ENCODE measurements at places on chromosomes 5 and 9.

- DNase-seq: no peak
These were observed 4.7 kb downstream of the BTNL9 start for GRCh38 chr5:181044662-181045305.

GRCh38 chr5:28165096-28165495 lies 1126.7 kb upstream of the CDH9 start:
- no peak for DNase-seq

- no peak for DNase-seq
These were observed 75.4 kb downstream of the RASEF start for GRCh38 chr9:82987370-82988189.

GRCh38 chr9:26054600-26055520 lies 376.6 kb upstream of the TUSC1 start:
- DNase-seq: no peak

GRCh38 chr9:18396102-18396728 lies 77.7 kb upstream of the ADAMTSL1 start:
- DNase-seq: no peak

- peak; percentile 50 for DNase-seq
These were observed 1.7 kb downstream of the PRDM6 start for GRCh38 chr5:123090661-123091297.

DNA sequence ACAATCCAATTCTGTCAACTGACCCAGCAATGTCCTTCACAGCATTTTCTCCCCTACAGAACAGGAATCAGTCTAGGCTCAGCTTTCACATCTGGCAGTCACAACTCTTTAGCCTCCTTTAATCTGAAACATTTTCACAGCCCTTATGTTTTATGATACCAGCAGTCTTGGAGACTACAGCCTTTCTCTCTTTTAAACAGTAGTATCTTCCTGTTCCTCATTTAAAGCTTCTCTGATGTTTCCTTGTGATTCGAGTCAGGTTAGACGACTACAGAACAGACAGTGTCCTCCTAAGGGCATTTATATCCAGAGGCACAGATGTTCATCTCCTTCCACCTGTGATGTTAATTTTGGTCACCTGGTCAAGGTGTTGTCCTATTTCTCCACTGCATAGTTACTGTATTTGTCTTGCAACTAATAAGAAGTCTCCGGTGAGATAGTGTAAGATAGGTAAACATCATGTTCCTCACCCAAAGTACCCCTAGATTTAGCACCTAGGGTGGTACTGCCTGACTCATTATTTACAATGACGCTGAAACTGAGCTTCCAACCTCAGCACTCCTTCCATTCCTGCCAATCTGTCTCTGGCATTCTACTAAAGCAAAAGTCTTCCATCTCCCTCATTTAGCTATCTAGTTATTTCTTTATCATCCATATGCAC lies 20.7 kb downstream of the TTC39B start:
- no peak for DNase-seq

DNA sequence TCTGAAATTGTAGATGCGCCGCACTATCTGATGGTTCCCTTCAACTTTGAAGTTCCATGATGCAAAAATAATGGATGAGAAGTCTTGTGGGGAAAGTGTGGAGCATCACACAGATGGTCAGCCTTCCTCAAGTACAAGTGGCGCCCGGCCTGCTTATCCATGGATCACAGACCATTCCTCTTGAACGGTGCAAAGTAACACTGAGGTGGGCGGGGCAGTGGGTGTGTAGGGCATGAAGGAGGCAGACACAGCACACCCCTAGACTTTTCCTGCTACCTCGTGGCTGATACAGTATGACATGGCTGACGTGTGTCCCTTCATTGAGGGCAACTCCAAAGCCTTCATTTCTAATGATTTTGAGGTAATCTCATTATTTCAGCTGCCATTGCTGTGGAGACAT lies 2.5 kb upstream of the GNG10 start:
- no peak for DNase-seq

DNA sequence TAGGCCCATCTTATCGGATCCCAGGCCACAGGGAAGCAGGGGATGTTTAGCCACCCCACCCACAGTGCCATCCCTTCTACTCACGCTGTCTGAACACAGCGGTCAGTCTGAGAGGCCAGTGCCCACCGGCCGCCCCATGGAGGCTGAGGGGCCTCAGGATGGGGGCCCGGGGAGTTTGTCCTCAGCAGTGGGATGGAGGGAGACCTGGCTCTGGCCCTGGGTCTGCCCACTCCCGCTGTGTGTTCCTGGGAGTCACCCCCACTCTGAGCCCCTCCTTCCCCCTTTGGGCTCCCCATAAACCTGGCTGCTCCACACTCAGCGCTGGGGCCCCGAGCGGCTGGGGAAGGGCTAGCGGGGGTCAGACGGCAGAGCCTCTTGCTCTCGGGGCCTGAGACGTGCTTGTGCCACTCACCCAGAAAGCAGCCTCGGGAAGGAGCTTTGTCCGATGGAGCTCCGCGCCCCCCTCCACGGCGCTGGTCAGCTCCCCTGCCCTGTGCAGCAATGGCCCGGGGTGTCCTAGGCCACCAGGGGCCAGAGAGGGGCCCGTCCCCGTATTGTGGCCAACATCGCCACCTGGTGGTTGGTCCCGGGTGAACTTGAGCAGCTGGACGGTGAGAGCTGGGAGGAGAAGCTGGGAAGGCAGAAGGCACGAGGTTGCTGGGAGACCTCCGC lies 10.9 kb upstream of the LAMC3 start:
- DNase-seq: peak; percentile 99

DNA sequence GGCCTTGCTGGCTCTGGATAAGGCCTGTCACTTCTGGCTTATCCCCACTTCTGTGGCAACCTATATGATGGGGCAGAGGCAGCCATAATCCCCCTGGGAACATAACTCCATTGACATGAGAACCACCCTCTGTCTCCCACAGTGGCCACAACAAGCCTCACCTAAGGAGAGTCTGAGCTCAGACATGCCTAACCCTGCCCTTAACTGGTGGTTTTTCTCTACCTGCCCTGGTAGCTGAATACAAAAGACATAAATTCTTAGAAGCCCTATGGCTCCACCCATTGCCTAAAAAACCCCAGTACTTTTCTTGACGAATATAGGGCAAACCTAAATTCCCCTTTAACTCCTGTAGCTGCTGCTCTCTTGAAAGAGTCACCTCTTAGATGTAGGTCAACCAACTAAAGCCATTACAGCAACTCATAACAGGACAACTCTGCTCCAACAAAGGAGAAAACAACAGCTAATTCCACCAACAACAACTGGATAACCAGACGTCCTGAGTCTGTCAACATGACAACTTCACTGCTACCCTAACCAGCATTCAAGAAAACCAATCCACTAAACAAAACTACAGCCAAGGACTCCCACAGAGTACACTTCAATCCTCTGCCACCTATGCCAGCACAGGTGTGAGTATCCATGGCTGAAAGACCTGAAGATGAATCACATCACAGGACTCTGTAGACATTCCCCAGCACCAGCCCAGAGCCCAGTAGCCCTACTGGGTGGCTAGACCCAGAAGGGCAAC lies 427.7 kb downstream of the PRELID2 start:
- no peak for DNase-seq

GRCh38 chr5:132821350-132821749 lies 8.2 kb downstream of the SOWAHA start:
- no peak for DNase-seq

- no peak for DNase-seq
These were observed 65.2 kb upstream of the ADRA1B start for GRCh38 chr5:159851053-159851452.

DNA sequence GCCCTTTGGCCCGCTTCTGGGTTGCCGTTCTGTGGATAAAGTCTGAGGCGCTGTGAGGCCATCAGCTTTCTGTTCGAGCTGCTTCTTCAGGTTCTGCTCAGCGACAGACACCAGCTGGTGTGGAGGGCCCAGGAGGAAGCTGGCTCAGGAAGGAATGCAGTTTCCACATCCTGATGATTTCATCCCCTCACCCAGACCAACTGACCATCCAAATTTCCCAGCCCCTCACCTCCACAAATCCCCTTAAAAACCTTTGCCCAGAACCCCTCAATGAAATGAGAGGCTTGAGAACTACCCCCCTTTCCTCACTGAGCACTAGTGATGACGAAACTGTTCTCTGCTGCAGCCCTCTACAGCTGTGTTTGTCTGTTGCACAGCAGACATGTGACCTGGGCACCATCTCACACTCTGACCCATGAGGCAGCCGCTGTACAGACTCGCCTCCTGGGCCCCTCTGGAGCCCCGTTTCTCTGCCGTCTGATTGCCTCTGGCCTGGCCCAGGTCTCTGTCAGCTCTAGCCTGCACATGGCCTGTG lies 45.4 kb downstream of the SPATA31C2 start:
- no peak for DNase-seq

DNA sequence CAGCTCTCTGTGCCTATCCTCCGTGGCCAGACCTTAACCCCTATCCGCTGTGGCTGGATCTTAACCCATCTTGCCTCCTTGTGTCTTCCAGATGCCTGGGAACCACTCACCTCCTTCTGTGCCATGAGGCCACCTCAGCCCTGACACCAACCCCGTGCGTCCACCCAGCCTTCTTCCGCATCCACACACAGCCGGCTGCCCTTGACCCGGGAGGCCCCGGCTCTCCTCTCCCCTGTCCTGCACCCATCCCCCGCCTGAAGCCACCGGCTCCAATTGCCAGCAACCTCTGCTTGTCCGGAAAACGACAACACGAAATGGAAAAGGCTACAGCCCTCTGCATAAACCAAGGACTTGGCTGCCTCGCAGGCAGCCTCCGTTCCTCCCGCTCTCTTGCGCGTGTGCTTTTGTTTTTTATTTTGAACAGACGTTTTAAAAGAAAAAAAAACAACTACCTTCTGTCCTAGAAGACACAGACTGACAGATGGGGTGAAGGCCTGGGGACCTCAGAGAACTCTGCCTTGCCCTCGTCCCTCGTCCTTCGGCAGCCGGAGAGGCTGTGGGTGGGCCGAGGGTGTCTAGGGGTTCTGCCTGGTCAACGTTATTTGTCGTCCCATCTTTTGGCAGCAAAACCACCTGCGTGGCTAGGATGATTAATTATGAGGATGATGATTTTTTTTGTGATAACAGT lies 32.5 kb upstream of the HMCN2 start:
- DNase-seq: no peak

GRCh38 chr5:171841984-171842776 lies 56.6 kb downstream of the SMIM23 start:
- no peak for DNase-seq

GRCh38 chr9:20200581-20200980 lies 411.7 kb upstream of the SLC24A2 start:
- no peak for DNase-seq

GRCh38 chr9:138100711-138101350 lies 223.2 kb downstream of the CACNA1B start:
- peak; percentile 27 for DNase-seq

GRCh38 chr5:45893309-45893708 lies 197.1 kb upstream of the HCN1 start:
- no peak for DNase-seq

- DNase-seq: no peak
These were observed 40.5 kb downstream of the C9orf50 start for GRCh38 chr9:129580211-129580915.

DNA sequence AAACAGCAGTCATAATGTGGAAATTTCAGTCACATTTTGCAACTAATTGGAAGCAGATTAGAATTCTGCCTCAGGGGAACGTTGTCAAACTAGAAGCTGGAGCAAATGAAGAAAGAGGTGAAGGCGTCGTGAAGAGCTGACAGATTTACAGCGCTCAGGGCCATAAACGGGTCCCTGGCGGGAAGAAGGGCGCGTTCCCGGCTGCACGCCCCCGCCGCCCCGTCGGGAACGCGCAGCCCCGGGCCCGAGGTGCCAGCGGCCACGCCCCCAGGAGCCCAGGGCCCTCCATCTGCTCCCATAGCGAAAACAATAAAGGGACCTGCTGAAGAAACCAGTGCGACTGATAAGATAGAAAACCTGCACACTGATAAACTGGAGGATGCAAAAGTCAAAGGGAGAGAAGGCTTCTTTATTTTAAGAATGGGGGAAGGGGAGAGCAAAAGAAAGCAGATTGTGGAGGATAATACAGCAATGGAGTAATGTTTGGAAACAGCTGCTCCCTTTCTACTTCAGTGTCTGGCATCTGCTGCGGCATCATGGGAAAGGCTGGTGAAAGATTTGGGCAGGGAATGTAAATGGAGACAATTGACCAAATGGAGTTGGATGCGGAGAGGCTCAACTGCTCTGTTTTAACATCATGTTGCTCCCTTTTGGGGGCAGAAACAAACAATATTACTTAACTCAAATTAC lies 11.1 kb downstream of the ZNF608 start:
- no peak for DNase-seq

DNA sequence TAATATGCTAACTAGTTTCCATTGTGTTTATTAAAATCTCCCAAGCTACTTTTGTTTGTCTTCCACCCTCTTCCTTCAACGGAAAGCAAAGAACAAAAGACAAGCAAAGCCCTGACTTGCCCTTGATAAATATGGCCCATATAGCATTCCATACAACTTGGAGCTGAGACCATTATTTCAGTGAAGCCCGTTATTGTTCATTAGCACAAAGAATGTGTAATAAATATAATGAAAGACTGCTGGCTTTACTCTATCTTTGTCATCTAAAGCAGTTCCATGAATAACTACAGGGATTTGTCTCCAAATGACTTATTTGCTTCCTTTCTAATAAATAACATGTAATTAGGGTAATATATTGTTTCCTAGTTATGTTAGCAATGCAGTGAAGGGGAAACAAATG lies 270.7 kb upstream of the TLE4 start:
- DNase-seq: no peak

DNA sequence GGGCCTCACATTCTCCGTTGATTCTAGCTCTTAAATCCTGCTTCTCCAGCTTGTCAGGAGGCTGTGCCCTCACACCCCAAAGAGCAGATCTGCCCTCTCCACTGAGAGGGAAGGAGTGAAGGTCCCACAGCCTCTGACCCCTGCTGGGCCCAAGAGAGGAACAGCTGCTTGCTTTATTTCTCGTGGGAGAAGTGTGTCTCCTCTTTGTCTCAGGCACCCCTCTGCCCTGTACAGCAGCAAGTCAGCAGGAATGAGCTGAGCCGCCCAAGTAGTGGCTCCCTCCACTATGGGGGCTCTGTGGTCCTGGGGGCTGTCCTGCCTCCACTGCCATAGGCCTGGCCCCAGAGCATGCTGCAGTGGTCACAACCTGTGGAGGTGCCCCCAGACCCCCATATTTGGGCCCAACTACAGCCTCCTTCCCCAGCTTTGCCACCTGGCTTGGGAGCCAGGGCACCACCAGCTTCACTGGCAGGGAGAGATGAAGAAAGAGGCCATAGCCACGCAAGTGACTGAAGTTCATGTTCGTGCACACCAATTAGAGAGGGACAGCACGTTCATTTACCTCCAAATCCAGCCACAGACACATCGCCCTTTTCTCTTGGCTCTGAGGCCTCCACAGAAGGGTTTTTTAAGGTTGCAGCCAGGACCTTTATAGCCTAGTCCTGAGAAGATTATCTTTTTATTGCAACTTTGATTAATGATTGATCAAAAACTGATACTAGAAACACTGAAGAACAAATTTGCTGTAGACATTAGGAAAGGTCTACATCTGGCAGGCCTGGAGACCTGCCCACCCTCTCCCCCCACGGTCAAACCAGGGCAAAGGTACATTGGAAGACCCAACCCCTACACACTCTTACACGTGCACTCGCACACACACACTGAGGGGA lies 27.5 kb downstream of the IRF1 start:
- DNase-seq: no peak

All from 8988T (cell line).